ENCODE measurements at places on chromosomes 6 and 20.

DNA sequence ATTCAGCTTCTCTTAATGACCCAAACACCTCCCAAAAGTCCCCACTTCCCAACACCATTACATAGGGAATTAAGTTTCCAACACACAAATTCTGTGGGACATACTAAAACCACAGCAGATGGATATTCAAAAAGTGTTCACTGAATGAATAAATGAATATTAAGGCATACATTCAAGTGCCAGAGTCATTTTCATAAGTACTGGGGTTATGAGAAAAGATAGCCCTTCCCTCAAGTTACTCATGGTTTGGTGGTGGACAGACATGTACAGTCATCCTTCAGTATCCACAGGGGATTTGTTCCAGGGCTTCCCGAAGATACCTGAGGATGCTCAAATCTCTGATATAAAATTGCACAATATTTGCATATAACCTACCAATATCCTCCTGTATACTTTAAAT lies 50.4 kb downstream of the HS3ST5 start:
- no peak for DNase-seq

GRCh38 chr20:48335308-48336050 lies 492.3 kb downstream of the PREX1 start:
- DNase-seq: no peak

GRCh38 chr6:110307368-110307767 lies 50.8 kb downstream of the METTL24 start:
- DNase-seq: no peak

DNA sequence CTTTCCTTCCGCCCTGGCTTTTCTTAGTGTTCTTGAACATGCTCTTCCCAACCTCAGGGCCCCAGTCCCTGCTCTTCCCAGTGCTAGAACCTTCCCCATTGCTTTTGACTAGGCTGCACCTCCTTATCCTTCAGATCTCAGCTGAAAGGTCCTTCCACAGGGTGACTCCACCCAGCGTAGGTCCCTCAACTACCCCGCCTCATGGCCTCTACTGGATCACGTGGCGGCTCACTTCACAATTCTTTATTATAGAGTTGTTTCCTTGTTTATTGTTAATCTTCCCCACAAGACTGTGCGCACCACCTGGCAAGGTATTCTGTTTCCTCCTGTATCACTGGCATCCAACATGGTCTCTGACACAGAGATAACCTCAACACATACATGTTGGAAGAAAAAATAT lies 31.2 kb downstream of the TTLL9 start:
- no peak for DNase-seq

DNA sequence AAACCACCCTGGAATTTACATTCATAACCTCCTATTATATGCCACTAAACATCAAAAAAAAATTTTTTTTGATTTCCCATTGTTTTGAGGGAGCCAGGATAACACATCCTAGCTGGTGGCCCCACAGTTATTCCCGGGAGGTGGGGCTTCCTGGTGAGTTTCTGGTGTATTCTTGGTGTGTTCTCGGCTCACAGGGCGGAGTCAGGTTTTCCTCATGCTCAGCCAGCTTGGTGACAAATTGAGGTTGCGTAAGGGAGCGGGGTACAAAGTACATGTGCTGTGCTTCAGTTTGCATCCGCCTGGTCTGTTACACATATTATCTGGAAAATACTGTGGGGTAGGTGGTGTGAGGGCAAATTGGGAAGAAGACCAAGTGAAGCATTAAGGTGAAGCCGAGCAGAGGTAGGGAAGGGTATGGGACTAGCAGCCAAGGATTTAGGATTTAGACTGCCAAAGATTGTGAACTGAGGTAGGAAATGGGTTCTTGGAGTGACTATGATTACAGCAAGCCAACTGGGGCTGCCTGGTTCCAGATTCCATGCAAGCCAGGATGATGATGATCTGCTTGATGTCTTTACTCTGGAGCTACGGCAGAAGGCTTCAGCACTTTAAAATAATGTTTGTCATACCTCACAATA lies 46.2 kb upstream of the EEF1A1 start:
- no peak for DNase-seq

DNA sequence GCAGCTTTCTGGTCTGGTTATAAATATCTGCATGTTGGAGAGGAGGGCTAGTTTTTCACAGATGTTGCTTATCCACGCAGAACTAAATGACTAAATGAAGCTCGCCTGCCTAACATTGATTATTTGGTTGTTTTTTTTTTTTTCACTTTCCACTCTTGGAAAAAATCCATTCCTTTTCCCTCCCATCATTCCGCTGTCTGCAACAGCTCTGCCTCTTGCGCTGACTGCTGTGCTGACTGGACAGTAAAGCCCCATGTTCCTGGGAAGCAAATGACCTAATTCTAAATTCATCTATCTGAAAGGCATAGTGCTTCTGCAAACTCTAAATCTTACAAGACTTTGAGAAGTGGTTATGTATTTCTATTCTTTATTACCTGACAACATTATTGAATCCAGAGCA lies 255.5 kb upstream of the PLN start:
- no peak for DNase-seq

GRCh38 chr6:19753826-19754225 lies 83.3 kb upstream of the ID4 start:
- DNase-seq: peak; percentile 62

DNA sequence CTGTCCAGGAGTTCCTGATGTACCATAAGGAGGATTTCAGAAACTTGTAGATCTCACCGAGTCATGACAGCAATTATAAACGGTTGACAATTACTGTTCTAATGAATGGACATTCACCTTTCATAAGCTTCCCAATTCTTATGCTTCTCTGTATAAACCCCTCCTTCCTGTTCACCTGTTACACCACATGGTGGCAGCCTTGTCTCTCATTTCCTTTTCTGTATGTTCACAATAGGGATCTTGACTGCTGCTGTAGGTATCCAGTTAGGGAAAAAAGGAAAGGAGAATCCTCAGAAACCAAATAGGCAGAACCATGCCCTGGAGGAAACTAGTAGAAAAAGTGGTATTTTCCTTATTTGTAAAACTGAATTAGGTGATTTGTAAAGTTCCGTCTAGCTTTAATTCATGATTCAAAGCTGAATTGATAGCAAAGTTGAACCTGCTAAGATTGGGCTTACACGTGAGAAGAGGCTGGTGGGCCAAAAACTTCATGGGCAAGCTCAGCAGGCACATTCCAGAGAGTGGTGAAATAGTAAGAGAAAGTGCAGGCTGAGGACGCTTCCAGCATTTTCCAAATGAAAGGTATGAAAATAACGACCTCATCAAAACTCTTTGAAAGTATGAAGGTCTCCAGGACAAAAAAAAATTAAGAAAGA lies 29.0 kb upstream of the TBPL1 start:
- peak; percentile 81 for DNase-seq

GRCh38 chr6:100761841-100762240 lies 119.3 kb downstream of the ASCC3 start:
- no peak for DNase-seq

DNA sequence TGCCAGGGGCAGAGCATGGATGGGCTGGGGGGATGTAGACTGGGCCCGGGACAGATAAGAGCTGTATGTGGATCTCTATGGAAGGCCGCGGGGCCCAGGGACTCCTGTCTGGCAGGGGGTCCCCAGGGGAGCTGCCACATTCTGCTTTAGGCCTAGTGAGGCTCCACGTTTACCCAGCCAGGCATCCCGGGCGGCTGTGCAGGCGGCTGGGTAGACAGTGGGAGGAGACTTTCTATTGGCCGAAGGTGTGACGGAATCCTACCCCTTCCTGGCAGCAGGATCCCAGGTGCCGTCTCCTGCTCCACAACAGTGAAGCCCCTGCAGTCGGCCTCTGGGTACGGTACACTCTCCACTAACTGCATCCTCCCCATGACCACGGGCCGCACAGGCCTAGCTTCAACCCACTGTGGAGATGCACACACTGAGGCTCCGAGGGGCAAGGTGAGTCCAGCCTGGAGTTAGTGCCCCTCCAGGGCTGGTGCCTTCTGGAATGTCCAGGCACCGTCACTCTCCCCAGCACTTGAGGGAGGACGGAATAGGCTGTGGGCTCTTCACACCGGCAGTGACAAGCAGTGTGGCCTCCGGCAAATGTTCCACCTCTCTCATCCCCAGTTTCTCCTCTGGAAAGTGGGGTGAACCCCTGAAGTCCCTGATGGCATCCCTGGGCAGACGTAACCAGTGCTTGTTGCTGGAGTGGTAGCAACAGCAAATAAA lies 36.8 kb upstream of the ZBP1 start:
- no peak for DNase-seq

DNA sequence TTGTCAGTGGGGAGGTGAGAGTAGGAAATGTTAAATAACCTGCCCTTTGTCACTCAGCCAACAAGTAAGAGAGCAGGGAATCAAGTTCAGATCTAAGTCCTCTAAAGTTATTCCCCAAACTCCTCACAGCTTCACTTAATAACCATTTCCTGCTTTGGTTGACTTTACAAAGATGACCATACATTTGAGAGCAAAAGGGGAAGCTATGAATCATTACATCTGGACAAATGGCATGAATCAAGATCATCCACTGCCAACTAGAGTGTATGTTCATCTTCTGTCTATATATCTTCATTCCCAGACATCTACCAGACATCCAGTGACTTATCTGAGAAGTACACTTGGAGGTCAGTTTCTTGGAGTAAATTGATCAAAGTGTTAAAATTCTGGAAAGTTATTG lies 15.1 kb upstream of the HIVEP2 start:
- no peak for DNase-seq

GRCh38 chr6:142009647-142010046 lies 123.1 kb upstream of the GJE1 start:
- no peak for DNase-seq

GRCh38 chr6:11767978-11768756 lies 10.4 kb downstream of the ADTRP start:
- no peak for DNase-seq

DNA sequence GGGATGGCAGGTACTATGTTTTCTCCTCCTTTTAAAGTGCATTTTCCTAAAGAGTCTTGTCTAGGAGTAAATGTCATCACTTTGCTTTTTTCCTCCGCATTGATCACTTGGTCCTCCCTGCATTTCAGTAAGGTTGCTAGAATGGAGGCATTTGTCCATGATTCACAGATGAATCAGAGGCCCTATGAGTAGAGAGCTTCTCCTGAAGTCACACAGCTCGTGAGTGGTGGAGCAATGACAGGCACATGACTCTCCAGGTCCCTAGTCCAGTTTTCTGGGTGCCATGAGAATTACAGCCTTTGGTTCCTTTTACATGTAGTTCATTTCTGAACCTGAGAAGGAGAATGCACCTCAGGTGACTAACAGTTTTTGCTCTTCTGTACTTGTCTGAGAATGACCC lies 50.5 kb downstream of the HLA-A start:
- no peak for DNase-seq

GRCh38 chr6:119311514-119312142 lies 37.9 kb downstream of the MAN1A1 start:
- no peak for DNase-seq

DNA sequence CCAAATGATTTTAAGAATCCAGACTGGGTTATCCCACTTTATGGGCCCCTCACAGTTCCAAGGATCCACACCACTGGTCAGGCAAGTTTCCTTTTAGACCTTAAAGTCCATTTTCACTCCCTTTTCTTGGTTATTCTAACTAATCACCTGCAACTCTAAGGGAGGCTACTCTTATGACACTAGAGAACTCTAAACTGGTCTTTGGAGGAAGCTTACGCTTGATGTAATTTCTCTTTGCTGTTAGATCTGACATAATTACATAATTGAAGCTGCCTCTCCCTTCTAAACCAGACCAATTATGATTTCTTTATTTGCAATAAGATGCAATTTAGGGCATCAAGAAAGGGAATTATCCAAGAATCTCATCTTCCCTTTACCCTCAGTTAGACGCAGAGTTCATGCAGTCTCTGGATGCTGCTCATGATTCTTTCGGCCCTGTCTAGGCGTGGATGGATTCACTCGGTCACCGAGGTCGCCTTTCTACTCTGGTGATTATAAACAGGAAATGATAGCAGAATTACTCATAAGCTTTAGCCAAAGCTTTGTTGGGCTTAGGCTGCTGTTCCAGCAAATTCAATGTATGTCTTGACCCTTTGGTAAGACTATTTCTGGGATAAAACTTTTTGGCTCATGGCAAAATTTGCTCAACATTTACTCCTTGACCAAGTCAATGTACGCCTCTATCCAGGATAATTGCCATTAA lies 166.4 kb upstream of the PRND start:
- DNase-seq: no peak

GRCh38 chr6:140050101-140050995 lies 675.9 kb upstream of the CITED2 start:
- no peak for DNase-seq

GRCh38 chr6:34182751-34183531 lies 37.1 kb upstream of the GRM4 start:
- DNase-seq: no peak

DNA sequence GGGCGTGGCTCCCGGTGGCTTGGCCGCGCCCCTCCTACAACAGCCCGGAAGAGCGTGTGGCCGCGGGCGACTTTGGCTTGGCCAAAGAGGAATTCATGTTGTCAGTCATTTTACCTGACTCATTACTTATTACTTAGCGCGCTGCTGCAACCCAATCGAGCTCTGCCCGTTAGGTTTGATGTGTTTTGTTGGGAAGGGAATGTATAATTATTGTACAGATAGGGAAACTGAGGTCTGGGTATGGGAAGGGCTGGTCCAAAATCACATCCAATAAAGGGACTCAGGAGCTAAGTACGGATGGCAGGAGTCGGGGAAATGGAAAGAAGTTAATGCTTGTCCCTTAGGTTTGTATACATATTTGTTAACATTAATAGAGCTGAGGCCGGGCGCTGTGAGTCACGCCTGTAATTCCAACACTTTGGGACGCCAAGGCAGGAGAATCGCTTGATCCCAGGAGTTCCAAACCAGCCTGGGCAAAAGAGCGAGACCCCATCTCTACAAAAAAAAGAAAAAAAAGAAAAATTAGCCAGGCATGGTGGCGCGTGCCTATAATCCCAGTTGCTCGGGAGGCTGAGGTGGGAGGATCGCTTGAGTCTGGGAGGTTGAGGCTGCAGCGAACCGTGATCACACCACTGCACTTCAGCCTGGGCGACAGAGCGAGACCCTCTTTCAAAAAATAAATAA lies 639 bp upstream of the ZNF335 start:
- no peak for DNase-seq

GRCh38 chr20:61949714-61950640 lies 115.7 kb downstream of the TAF4 start:
- no peak for DNase-seq

DNA sequence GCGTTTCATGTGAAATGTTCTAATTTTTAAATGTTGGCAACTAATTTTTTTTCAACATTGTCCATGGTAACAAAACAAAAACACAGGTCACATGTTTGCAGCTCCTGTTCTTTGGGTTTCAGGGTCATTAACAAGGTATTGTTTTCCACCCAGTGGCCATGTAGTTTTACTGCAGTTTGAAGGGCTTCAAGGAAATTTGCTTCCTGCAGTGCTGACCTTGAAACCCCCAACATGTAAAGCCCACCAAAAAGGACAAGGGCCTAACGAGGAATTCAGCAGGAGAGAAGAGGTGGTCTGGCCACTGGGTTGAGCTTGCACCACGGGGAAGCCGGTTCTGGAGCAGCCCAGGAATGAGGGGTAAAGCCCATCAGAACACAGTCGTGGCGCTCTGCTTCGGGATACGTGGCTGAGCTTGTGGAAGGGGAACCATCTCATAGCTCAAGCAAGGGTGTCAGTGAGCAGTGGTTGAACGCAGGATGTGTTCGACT lies 13.9 kb upstream of the KLHL31 start:
- DNase-seq: peak; percentile 57
